ENCODE measurements at places on chromosomes 12 and 14. TPM values are rescaled to one million over a fixed set of nuclear protein-coding genes. Genes with fewer than 3 reads are reported as not detected.

GPRC5A gene
- 23.8 TPM for total RNA-seq

CLEC2A gene
- not detected for total RNA-seq

TMEM229B gene
- 5.5 TPM for total RNA-seq

GPR84 gene
- not detected for total RNA-seq

KLHL33 gene
- not detected for total RNA-seq

RD3L gene
- not detected for total RNA-seq

GRCh38 chr12:62472472-62472871, 5.8 kb downstream of the MON2 start:
- no peak for DNase-seq

DNA sequence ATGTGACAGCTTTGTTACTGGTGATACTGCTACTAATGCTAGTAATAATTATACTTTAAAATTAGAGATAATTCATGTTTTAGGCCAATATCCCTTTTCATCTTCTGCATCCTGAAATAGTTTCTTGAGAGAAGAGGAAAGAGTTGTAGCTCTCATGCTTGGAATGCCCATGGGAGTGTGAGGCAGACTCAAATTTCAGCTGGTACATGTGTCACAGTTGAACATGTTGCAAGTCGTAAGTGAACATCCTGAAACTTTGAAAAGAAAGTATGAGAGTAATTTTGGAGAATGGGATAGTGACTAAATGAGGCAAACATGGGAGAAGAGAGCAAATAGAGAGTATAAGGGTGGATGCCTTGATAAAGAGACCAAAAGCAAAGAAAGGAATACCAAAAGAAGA, 168.0 kb downstream of the TMTC3 start:
- DNase-seq: no peak

DNA sequence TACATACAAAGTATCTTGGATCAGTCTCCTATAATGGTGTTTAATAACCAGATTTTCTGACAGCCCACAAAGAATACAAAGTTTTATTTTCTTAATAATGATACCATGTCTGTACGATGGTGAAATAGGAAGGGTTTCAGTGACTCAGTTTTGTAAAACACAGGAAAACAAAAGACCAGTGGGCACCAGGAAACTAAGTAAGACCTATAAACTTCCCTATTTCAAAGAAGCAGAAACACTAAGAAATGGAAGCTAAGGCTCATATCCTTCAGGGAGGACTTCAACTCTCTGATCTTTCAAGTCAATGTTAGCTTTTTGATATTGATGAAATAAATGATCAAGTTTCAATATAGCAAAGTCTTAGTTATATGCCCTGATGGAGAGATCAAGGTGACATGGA, 196.0 kb downstream of the DUSP6 start:
- no peak for DNase-seq

DNA sequence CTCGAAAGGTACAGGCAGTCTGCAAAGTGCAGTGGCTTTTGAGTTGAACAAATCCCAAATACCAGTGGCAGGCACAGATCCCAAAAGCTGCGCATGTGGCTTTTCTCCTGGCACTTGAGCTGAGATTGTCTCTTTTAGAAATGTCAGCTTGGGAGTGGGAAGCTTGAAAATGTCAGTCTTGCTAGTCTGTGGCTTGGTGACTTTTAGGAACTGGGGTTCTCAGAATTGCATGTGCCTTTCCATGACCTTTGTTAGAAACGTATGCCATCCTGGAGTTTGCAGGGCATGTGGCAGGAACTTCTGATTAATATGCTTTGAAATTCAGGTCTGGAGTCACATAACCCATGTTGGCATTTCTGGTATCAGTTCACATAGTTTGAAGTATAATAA, 182.1 kb downstream of the CHST11 start:
- no peak for DNase-seq

GRCh38 chr12:8455727-8456360, at the start of gene CLEC6A:
Gene CLEC6A (plus strand): TSS chr12:8455962. CDS start chr12:8456112, 150 bp downstream.
- no peak for DNase-seq

GRCh38 chr14:43981135-43981768, 525.8 kb downstream of the FSCB start:
- no peak for DNase-seq

DNA sequence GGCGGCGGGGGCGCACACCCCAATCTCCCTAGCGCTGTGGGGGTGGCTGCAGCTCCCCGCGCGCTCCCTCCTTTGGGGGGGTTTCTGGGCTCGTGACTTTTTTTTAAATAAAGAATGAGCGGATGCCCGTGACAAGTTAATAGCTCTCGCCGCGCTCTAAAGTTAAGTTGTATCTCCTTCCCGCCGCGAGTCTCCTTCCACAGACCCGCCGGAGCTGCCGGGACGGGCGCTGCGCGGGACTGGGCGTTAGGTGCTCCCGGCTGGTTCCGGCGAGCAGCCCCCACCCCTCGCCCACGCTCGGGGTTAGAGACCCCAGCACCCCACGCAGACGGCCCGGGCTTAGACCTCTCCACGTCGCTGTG, 82.6 kb upstream of the HMGA2 start:
- no peak for DNase-seq

GRCh38 chr14:55121628-55122439, 7.2 kb upstream of the LGALS3 start:
- DNase-seq: no peak

- DNase-seq: no peak
These were observed 151.9 kb downstream of the EMP1 start for GRCh38 chr12:13348464-13348863.

DNA sequence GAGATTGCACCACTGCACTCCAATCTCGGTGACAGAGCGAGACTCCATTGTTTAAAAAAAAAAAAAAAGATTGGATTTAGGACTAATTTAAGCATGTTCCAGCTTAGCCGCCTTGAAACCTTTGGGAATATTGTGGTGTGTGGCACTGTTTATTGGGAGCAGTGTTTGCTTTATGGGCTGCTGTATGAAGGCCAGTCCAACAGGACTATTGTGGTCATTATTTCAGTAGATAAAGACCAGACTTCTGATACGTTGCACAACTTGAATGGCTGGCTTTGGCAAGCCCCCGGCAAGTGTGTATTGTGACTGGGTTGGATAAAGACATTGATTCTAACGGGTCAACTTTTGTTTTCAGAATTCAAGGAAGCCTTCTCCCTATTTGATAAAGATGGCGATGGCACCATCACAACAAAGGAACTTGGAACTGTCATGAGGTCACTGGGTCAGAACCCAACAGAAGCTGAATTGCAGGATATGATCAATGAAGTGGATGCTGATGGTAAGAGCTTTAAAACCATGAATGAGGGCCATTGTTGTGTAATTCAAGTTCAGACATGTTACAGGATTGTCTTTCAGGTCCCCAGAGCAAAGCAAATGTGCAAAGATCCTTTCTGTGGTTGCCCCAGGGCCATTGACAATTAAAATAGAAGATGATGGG, 4.2 kb downstream of the CALM1 start:
- no peak for DNase-seq

GRCh38 chr14:103418481-103418818, 33.2 kb downstream of the MARK3 start:
- no peak for DNase-seq

GRCh38 chr12:8709124-8709830, 11.5 kb downstream of the RIMKLB start:
- DNase-seq: no peak

- DNase-seq: no peak
These were observed 69.3 kb downstream of the BCAT1 start for GRCh38 chr12:24879644-24880043.
